PC-9 (cell line): ENCODE measurements at places on chromosomes 1 and 21.

- H3K36me3 ChIP-seq = no peaks in the 10 kb centered on the region
- H3K27me3 ChIP-seq = no peaks in the 10 kb centered on the region
- no peak overlapping the region for H3K4me3 ChIP-seq
- DNase-seq = no peak
- no peak overlapping the region for H3K27ac ChIP-seq
Observed at GRCh38 chr21:17536381-17536780, 23.5 kb downstream of the CXADR start.

GRCh38 chr1:173447224-173447623 lies 29.9 kb upstream of the PRDX6 start:
- no peak for DNase-seq
- no peaks in the 10 kb centered on the region for H3K27me3 ChIP-seq
- no peaks in the 10 kb centered on the region for H3K36me3 ChIP-seq
- no peak overlapping the region for H3K27ac ChIP-seq
- H3K4me3 ChIP-seq = no peak overlapping the region

DNA sequence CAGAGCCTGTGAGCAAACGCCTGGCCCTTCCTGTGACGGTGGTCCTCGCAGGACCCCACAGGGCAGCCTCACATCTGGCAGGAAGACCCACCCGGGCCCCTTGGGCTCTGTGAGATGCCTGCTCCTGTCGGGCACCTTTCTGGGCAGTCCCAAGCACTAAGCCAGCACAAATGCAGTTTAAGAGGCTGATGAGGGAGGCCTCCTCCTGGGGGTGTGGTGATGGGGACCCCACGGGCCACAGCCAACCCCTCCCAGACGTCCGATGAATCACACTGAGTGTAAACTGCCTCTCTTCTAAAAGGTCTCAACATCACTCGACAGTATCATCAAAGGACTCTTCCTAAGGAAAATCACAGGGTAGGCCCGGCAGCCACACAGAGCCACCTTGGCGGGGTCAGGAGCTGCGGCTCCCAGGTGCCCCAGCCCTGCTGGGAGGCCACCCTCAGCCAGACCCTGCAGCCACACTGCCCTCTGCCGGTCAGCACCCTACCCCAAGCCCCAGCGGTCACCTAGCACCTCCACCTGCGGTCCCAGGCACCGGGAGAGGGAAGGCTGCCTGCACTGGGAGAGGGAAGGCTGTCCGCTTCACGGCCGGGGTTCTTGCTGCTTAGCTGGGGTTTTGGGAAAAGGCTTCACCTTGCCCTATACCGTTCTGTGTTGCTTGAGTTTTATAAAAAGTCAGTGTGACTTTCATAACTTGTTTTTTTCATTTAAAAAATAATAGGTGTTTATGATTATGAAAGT lies 3.9 kb upstream of the PRKCZ start:
- DNase-seq = peak; percentile 84
- peaks cover 7% of the 10 kb centered on the region; the same call in 1 of the 2 replicates for H3K27me3 ChIP-seq
- H3K4me1 ChIP-seq = 0 out of 2 replicates have a peak, but pooled peaks cover under 1% of the 10 kb centered on the region
- no peaks in the 10 kb centered on the region for H3K36me3 ChIP-seq
- H3K27ac ChIP-seq = no peak overlapping the region
- H3K4me3 ChIP-seq = no peak overlapping the region

- no peak overlapping the region for H3K27ac ChIP-seq
- no peaks in the 10 kb centered on the region for H3K27me3 ChIP-seq
- H3K4me3 ChIP-seq = no peak overlapping the region
Observed at GRCh38 chr1:89815611-89816010, 5.2 kb upstream of the LRRC8D start.

GRCh38 chr1:214360525-214361164 lies 79.7 kb downstream of the SMYD2 start:
- no peaks in the 10 kb centered on the region for H3K4me1 ChIP-seq
- no peaks in the 10 kb centered on the region for H3K27me3 ChIP-seq
- no peak overlapping the region for H3K4me3 ChIP-seq
- no peak overlapping the region for H3K27ac ChIP-seq
- H3K36me3 ChIP-seq = no peaks in the 10 kb centered on the region

GRCh38 chr1:117030271-117030877 lies 28.8 kb downstream of the CD101 start:
- DNase-seq = no peak
- no peaks in the 10 kb centered on the region for H3K36me3 ChIP-seq
- no peaks in the 10 kb centered on the region for H3K4me1 ChIP-seq
